Occipital lobe (tissue), 3 donors: ENCODE measurements at places on chromosomes 11 and 22. TPM values are rescaled to one million over a fixed set of nuclear protein-coding genes. Genes with fewer than 3 reads are reported as not detected.

DNA sequence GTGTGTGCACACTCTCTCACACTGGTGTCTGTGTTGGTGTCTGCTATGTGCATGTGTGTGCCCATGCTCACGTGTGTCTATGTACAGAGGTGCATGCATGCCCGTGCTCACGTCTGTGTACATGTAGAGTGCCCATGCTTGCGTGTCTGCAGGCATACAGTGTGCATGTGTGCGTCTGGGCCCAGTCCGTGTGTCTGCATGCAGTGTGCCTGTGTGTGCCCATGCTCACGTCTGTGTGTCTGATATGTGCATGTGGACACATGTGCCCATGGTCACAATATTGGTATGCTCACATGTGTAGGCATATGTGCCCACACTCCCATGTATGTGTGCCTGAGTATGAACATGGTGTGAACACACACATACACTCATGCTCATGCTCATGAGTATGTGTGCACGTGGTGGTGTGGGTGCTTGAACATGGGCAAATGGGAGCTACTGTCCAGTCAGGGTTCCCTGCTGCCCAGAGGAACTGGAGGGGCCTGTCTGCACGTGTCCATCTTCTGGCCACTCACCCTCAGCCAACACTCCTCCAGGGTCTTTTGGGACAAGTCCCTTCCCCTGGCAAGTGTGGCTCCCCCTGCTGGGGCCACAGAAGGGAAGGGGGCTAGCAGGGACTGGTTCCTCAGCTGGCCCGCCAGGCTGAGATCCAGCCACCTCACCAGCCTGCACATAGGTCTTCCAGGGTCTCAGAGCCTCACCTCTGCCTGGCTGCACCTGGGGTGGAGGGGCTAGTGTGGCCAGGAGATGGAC lies 7.3 kb upstream of the TBX1 start:
- no peak for DNase-seq

- no peak for DNase-seq
Measured at GRCh38 chr11:34478845-34479663, 34.5 kb downstream of the ELF5 start.

GRCh38 chr22:28989484-28989883 lies 72.1 kb downstream of the C22orf31 start:
- DNase-seq, result no peak

DNA sequence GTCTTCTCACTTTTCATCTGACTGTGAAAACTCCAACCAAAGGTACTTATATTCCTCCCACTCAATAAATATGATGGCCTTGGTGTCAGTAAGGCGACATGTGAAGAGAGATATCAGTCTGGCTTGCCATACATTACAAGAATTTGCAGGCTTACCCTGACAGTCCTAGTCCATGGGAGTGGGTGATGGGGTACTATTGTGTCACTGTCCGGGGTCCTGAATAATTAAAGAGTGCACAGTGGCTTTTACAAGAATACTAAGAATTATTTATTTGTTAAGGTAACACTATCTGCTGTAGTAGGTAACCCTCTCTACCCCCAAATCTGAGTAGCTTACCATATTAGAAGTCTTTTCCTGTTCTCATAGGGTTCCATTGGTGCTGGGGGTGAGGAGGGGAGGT lies 23.1 kb upstream of the IZUMO1R start:
- DNase-seq, result no peak

DNA sequence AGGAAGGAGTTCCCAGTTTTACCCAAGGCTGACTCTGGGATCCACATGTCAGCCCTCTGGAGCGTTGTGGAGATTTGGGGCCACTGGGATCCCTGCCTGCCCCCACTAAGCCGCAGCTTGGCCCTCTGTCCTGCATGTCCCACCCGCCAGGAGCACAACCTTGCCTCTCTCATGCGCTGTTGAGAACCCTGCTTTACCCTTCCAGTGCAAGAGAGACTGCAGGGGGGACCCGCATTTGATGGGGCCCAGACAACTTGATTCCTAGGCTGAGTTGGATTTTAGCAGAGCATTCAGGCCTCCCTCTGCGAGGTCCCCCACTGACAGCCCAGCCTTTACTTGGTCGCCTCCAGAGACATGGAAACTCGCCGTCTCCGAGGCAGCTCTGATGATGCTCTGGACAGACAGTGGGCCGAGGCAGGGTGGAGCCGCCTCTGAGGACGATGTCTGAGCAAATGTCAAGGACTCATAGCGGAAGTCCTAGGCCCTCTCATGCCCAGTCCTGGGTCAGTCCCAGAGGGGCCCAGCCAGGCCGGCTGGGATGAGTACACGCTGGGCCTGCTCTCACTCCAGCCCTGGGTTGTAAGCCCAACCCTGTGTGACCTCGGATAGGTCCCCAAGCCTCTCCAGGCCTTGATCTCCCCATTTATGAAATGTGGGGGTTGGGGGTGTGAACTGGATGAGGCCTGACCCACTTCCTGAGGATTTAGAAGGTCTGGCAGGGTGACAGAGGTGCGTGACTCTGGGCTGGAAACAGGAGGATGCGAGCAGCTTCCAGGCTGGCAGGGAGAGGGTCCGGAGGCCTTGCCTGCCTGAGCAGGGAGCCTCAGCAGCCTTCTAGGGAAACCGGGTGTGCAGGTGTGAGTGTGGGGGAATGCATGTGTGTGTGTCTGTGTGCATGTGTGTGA lies 630 bp downstream of the CD5 start:
- no peak for DNase-seq

DNA sequence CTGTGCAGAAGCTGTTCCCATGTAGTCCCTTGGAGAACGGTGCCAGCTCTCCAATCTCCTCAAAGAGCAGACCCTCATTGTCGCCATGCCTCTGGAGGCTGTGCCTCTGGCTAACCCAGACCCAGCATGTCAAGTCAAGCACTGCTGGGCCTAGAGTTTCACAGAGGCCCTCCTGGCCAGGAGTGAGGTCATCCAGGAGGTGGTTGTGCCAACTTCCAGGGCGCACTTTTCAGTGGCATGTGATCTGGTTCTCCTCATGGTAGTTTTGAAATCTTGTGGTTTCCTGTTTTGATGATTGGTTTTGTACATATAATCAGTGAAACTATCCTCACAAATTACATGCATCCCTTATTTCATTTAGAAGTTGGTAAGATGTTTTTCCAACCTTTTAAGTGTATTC lies 78.9 kb downstream of the PPFIBP2 start:
- DNase-seq, result no peak

DNA sequence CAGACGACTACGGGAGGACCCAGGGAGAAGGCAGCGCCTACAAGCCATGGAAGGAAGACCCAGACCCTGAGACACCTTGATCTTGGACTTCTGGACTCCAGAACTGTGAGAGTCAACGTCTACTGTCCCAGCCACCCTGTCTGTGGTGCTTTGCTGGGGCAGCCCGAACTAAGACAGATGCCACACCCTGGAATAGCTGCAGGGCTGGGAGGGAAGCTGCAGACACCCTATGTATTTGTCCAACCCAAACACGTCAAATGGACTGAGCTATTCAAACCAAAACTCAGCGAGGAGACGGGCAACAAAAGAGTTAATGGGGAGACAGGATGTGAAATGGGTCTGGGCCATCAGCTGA lies 169.3 kb downstream of the CTTN start:
- no peak for DNase-seq

DNA sequence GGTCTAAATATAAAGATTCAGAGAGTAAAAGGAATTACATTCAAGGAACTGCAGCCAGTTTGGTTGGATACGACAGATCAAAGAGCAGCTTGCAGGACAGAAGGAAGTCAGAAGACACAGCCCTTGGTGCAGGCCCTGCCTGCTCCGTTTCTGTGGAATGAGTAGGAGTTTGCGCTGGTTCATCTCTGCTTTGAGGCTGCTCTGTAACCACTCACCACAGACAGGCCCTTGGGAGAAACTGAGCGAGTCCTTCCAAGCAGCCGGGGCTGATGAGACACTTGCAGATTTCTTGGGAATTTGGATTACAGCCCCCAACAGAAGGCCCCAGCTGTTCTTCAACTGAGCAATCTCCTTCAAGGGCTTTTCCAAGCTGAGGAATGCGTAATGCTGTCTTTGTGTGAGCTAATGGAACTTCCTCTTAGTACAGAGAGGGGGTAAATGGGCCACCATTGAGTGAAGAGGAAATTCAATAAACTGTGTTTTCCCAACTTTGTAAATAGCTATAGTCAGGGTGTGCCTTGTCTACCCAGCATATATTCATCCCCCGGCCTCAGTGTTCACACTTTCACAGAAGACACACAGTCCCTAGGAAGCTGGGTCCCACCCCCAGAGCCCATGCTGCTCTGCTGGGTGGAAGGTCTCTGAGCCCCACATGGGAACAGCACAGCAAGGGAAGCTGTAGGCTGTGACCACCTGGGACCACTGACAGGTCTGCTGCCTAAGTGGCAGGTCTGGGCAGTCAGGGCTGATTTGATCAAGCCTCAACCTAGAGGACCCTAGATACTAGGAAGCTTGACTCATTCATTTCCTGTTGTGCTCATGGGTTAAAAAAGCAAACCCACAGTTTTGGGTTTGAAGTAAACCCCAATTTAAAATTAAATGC lies 16.6 kb downstream of the IL10RA start:
- no peak for DNase-seq

- DNase-seq, result no peak
Measured at GRCh38 chr11:33777906-33778305, 3.6 kb upstream of the FBXO3 start.

DNA sequence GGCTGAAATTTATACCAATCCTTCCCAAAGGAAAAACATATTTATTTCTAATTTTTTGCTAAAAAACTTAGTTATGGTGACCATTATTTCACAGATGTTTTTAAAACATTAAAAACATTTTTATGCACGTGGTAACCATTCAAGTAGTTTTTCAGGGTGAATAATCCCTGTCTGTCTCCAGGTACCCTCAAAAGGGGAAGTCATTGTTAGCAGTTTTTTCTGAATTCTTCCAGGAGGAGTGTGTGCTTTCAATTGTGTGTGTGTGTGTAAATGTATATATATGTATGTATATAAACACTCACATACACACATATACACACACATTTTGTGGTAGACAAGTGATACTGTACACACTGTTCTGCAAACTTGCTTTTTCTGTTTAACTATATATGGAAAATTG lies 43.9 kb downstream of the MIAT start:
- DNase-seq, result no peak

DNA sequence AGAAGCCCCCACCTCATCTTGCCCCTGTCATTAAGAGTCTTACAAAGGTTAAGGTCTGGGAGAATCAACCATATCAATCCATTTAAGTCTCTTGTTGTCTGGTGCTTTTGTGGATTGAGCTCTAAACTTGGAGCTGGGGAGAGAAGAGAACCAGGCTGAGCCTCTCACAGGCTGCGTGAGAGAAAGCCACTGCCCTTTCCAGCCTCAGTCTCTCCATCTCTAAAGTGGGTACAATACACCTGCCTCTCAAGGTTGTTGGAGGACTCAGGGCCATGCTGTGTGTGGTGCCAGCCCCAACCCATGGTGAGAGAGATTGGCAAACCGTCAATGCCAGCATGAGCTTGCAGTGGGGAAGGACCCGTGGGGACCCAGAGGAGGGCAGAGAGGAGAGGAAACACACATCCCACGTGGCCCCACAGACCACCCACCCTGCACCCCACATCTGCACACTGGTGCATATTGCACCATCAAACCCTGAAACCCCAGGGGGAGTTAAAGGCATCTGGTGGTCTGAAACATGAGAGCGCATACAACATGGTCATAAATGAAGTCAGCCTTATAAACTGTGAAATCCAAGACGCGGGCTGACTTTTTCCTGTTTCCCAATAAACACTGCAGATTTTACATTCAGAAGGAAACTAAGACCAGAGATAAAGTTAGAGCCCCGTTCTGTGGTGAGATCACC lies 27.5 kb upstream of the FBLN1 start:
- no peak for DNase-seq

DNA sequence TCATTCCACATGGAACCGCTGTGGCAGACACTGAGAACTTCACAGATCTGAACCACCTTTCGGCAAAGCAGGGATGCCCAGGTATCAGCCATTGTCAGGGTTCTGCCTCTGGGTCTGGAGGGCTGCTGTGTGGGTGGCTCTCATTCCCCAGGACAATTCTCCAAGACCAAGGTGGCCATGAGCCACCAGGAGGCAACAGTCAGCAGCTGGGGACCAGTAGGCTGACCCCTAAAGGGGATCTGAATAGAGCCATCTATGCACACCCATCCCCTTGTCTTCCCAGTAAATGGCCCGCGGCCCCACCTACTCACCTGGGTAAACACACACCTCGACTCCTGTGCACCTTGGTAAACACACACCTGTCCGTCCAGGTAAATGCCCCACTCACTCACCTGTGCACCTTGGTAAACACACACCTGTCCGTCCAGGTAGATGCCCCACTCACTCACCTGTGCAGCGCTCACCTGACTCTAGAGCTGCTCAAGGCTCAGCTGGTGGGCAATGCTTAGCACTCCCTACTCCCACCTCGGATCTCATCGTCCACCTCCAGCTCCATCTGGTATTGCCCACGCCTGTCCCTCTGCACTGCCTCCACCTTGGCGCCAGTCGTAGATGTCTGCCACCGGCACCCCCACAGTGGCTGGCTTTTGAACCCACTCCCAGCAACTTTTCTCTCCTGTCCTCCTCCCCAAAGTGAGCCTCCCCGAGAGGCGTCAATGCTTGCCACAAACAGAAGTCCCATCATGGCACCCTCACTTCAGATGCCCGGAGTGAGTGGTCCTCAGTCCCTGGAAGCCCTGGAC lies 10.2 kb downstream of the SLC25A1 start:
- no peak for DNase-seq

DNA sequence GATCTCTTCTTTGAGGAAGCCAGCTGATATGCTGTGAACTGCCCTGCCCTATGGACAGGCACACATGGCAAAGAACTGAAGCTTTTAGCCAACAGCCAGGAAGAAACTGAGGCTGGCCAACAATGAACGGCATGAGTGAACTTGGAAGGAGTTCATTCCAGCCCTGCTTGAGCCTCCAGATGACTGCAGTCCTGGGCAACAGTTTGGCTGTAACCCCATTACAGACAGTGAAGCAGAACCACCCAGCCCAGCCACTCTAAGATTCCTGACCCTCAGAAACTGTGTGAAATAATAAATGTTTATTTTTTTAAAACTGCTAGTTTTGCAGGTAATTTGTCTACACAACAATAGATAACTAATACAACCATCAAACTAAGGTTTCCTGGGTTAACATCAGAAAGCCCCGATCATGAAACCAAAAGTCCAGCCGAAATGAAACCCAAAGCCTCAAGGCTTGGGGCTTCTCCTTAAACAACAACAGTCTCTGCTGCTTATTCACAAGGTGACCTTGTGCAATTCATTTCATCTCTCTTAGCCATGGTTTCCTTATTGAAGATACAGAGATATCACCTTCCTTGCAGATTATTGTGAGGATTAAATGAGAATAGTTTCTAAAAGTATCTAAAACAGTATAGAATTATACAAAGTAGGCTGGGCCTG lies 31.4 kb downstream of the PAK1 start:
- DNase-seq, result no peak

SMIM35 gene
- not detected for total RNA-seq

RBMXL2 gene
- total RNA-seq, result not detected

NXPE1 gene
- total RNA-seq, result not detected

OR52E8 gene
- total RNA-seq, result not detected

OR10A2 gene
- total RNA-seq, result not detected

MAJIN gene
- total RNA-seq, result not detected

OR52I1 gene
- total RNA-seq, result not detected
